Esophagus muscularis mucosa (tissue), 4 donors: ENCODE measurements at places on chromosomes 2 and 18. TPM values are rescaled to one million over a fixed set of nuclear protein-coding genes. Genes with fewer than 3 reads are reported as not detected.

DNA sequence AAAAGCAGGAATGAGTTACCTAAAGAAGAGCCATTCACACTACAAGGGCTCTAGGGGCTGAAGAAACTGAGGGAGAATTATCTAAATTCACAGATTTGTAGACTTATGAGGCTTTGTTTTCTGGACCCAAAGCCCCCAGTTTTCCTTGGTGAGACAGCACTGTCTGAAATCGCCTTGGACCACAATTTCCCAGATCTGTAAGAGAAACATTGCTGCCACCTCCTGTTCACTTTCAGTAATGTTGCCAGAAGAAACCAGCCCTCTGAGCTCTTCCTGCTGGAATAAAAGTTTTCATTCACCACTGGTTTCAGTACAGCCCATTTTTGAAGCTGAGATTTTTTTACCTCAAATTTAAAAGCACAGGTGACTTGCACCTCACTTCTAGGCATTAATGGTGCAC is 169.2 kb downstream of the CDH20 start:
- DNase-seq, result no peak

- DNase-seq, result no peak
Observed at GRCh38 chr2:96804986-96805385, 11.1 kb upstream of the CNNM3 start.

The TMEM182 gene
- 0.17 TPM for total RNA-seq

The ARHGEF33 gene
- total RNA-seq, result 2.1 TPM

The CNTNAP5 gene
- total RNA-seq, result not detected
